HAP-1 (cell line): ENCODE measurements at places on chromosomes 6 and 20.

DNA sequence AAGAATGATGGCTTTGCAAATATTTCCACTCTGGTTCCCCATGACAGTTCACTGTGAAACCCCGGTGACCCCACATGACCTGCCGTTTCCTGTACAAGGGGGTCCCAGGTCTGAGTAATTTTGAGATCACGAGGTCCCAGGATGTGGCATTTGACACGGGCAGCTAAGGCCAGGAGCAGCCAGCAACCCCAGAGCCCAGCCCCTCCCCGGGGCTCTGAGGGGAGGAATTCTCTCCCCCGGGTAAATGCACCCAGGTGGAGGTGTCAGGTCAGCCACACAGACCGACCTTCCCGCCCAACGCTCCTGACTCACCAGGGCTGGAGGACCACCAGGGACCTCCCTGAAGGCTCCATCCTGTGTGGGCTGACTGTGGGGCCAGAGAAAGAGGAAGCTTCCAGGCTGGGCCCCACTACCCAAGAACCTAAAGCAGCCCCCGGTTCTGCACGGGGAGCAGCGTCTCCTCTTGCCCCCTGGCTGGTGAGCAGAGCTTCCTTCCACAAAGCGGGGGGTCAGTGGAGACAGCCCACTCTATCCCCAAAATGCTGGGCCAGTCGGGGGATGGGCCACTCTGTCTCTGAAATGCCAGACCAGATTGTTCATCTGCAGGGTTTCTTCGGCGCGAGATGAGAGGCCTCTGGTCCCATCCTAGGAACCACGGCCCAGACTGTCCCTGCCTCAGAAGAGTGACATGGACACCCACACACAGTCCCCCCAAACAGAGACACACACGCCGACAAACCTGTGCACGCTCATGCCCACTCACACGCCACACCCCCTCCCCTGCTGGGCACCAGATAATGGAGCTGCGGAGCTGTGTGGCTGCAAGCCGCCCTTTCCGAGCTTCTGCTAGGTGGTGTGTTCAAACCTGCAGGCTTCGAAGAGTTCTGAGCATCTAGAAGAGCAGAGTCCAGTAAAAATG lies 23.4 kb upstream of the SLCO4A1 start:
- DNase-seq = no peak

- DNase-seq = no peak
These were observed 53.5 kb downstream of the ZDHHC14 start for GRCh38 chr6:157434349-157435033.

DNA sequence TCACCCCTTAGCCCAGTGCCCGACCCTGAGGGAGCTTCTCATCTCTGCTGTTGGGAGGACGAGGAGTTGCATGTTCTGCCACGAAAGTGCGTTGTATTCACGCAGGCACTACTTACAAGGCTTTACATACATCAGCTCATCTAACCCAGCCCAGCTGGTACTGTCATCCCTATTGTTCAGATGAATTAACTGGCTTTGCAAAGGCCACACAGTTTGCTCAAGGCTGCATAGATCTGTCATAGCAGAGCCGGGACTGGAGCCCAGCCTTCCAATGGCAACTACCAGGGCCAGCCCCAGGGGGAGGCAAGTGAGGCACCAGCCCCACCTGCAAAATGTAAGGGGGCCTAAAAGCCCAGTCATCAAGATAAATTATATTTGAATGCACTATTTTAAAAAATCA lies 257.6 kb downstream of the NFATC2 start:
- DNase-seq = no peak

DNA sequence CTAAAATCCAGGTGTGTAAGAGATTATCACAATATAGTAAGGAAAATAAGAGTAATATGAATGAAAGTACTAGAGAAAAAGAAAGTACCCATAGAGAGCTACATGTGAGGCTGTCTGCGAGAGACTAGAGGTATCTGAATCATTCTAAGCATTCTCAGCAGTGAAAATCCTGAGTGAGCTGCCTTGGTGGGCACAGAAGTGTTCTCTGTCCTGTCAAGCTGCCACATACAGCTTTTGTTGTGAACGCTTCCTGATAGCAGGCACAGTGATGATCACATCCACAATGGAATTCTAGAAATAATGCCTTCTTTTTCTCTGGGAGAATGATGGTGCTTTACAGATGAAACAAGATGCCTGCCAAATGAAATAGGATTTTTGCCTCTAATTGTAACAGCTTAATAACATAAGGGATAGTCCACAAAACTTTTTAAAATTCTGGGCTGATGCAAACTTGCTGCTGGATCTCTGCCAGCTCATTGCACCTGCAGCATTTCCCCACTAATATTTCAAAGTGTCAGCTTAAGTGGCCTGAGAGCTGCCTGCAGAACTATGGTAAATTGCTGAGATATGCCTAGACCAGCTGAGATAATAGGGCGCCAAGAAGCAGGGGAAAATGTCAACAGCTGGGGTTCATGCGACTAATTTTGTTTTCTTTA lies 620.5 kb downstream of the DOK5 start:
- no peak for DNase-seq

- DNase-seq = no peak
These were observed 24.4 kb downstream of the SIRPD start for GRCh38 chr20:1533059-1533458.

- no peak for DNase-seq
These were observed 187.5 kb upstream of the MARCKS start for GRCh38 chr6:113669606-113670005.

DNA sequence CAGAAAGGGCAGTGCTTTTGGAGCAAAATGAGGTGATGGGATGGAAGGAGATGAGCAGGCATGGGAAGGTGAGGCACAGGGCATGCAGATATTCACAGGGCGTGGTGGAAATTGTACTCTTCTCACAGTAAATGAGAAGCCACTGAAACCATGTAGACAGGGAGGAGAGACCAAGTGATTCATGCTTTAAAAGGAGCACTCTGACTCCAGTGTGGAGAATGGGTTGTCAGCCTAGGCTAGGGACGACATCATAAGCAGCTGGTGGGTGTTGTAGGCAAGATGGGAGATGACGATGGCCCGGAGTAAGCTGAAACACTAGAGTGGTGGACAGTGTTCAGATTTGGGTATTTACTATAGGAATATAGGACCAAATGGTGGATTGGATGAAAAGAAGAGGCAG lies 18.4 kb downstream of the PDE7B start:
- no peak for DNase-seq

- DNase-seq = no peak
These were observed 754.7 kb downstream of the DHX35 start for GRCh38 chr20:39716796-39717341.

DNA sequence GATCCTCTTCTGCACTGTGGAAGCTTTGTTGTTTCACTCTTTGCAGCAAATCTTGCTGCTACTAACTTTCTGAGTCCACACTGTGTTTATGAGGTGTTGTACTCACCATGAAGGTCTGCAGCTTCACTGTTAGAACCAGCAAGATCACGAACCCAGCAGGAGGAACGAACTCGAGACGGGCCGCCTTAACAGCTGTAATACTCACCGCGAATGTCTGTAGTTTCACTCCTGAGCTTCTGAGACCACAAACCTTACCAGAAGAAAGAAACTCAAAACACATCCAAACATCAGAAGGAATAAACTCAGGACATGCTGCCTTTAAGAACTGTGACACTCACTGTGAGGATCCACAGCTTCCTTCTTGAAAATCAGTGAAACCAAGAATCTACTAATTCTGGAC lies 48.1 kb upstream of the MBOAT1 start:
- no peak for DNase-seq

- no peak for DNase-seq
These were observed 208.4 kb upstream of the DTNBP1 start for GRCh38 chr6:15871276-15871675.

- no peak for DNase-seq
These were observed 121.6 kb upstream of the PMEPA1 start for GRCh38 chr20:57831326-57831992.

GRCh38 chr6:110322874-110323242 lies 35.3 kb downstream of the METTL24 start:
- DNase-seq = no peak

DNA sequence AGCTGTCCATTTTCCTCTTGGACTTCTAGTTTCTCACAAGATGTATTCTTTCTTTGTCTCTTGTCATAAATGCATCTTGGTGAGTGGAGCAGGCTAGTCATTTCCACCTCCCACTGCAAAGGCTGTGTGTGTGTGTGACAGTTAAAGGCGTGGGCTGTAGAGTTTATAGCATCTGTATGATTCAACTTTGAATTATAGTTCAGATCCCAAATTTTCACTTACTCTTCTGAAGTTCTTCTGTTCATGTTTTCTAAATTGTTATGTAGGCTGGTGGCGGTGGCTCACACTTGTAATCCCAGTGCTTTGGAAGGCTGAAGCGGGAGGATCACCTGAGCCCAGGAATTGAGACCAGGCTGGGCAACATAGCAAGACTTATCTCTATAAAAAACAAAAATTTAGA lies 44.7 kb upstream of the GRIK2 start:
- no peak for DNase-seq

DNA sequence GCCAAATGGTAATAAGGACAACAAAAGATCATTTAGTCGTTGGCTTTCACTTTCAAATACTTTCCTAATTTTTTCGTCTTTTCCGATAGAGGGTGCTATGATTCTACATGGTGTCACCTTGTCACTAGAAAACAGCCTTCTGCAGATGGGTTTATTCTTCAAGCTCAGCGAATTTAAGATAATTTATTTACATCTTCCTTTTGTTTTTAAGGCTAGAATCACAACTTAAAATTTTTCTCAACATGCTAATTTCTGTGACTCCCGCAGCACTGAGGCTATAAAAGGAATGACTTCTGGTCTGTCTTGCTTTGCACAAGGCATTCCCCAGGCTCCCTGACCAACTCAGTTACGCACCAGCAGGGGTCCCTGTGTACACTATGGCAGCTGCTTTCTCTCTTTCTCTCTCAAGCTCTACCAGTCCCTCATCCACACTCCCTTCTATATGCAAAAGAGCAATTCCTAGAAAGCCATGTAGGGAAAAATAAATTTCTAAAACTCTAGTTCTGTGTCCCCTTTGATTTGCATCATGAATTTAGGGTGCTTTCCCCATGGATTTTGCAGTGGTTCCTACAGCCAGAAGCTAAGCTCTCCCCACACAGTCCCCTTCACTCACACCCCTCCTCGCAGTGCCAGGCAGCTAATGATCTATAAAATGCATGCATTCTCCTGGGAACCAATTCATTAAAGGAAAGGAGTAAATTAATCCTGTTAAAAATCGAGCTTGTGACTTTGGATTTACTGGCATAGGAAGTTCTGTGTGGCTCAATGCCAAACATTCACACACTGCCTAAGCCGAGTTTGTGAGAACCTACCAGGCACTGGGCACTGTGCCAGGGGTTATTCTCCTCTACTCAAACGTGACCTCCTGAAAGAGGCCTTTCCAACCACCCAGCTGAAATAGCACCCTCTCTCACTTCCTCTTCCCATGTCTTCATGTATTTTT lies 74.5 kb downstream of the DCDC2 start:
- peak; percentile 62 for DNase-seq

DNA sequence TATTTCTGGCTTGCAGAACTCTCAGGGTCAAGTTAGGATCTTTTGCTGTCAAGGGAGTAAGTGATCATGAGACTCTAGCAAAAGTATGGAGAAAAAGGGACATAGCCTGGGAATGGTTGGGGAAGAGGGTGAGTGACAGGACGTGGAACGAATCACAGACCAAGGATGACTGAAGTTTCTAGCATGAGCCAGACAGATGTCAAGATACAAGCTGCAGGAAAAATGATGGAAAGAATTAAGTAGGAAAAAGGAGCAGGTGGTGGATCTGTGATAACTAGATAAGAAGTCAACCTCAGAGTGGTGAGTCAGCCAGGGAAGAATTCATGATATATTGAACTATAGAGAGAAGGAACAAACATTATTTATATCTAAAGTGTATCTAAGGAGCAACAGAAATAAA lies 159.8 kb upstream of the SYNDIG1 start:
- no peak for DNase-seq

- no peak for DNase-seq
These were observed 56.7 kb upstream of the ZFAND3 start for GRCh38 chr6:37762806-37763205.
